ENCODE measurements at places on chromosomes 2 and 18. TPM values are rescaled to one million over a fixed set of nuclear protein-coding genes. Genes with fewer than 3 reads are reported as not detected.

The SLC39A10 gene
- total RNA-seq, result 34.5 TPM

The SFXN5 gene
- 28.8 TPM for total RNA-seq

The ZNF512 gene
- total RNA-seq, result 24.2 TPM

The TNFRSF11A gene
- 2.2 TPM for total RNA-seq

The UGT1A6 gene
- total RNA-seq, result 0.27 TPM

Measured in hematopoietic multipotent progenitor cell (in vitro differentiated cells).